Fibroblast of lung (primary cell): ENCODE measurements at places on chromosomes 5 and 9.

DNA sequence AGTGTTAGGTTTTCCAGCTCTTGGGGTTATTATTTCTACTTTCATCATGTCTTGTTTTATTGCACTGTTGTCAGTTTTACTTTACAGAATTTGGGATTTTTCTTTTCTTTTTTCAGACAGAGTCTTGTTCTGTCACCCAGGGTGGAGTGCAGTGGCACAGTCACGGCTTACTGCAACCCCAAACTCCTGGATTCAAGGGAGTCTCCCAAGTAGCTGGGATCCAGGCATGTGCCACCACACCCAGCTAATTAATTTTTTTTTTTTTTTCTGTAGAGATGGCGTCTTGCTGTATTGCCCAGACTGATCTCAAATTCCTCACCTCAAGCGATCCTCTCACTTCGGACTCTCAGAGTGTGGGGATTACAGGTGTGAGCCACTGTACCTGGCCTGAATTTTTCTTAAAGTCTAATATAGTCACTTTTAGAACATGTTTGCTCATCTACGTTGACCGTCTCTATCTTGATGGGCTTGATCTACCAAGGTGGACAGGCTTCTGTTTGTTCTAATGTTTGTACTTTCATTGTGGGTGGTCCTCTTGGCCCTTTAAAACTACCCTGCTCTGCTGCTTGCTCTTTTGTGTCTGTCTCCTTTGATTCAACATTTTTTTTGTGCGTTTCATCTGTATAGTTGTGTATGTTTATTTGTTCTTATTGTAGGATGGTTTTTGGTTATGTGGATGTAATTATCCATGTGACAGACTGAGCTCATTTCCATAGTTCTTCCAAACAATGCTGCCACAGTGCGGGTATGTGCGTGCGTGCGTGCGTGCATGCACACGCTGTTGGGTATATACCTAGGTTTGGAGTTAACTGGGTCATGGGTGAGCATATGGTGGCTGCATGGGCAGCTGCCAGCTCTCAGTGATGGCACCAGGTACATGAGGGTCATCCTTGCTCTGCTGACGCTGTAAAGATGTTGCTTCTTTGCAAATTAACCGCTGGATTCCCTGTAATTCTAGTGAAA, 18.1 kb downstream of the PRRC2B start:
- DNase-seq: no peak

DNA sequence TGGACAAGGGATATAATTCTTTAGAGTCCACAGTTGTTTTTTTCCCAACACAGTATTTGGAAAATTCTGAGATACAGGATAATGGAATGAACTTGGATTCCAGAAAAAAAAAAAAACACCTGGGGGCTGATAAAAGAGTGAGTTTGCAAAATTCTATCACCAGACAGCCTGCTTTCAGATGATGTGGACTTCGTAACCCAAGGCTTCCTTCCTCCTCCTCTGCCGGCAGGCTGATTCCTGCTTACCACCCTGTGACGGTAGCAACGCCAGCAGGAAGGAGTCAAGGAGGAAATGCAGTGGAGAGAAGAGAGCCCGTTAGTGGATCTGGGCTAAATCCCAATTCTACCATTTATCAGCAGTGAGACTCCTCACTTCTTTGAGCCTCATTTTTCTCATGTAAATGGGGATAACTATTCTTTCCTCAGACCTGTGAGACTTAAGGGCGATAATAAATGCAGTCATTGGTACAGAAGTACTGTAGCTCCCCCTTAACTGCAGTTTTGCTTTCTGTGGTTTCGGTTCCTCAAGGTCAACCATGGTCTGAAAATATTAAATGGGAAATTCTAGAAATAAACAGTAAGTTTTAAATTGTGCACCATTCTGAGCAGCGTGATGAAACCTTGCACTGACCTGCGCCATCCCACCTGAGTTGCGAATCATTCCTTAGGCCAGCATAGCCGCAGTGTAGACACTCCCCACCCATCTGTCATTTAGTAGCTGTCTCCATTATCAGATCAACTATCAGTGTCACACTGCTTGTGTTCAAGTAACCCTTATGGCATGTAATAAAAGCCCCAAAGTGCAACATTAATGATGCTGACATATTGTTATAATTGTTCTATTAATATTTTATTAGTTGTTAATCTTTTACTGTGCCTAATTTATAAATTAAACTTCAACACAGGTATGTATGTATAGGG, 71.4 kb downstream of the DCP2 start:
- DNase-seq: no peak

- peak; percentile 89 for DNase-seq
These were observed 30.4 kb downstream of the GADD45G start for GRCh38 chr9:89634995-89635742.

GRCh38 chr5:151196556-151197290, 27.2 kb downstream of the CCDC69 start:
- no peak for DNase-seq

DNA sequence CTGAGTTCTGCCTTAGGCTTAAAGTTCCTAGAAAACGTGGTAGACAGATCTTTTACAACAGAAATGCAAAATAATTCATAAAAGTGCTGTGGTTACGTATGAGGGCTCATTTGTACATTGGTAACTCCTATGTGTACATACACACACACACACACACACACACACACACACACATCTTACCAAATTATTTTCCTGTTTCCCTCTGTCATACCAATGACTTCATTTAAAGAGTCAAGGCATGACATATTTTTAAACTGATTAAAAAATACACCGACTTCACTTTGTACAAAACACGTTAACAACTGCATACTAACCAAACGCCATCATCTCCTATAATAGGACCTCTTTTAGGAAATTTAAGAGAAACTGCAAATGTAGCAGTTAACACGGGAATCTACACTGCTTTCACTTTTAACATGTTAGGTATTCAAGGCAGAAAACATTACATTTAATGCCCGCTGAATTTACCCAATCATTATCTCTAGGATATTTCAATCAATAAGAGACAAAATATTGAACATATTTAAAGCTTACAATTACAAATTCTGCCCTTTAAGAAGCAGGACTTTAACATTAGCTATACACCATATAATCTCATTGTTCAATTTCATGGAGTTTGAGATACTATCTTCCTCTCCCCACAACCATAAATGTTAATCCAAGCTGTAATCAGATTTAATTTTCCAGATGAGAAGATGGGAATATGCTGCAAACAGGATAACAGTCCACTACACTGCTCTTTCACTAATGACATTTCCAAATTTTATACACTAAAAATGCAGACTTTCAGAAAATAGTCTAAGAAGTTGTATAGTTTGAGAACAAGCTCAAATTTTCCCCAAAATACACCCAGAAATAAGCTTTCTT, 133.1 kb downstream of the DENND1A start:
- no peak for DNase-seq

DNA sequence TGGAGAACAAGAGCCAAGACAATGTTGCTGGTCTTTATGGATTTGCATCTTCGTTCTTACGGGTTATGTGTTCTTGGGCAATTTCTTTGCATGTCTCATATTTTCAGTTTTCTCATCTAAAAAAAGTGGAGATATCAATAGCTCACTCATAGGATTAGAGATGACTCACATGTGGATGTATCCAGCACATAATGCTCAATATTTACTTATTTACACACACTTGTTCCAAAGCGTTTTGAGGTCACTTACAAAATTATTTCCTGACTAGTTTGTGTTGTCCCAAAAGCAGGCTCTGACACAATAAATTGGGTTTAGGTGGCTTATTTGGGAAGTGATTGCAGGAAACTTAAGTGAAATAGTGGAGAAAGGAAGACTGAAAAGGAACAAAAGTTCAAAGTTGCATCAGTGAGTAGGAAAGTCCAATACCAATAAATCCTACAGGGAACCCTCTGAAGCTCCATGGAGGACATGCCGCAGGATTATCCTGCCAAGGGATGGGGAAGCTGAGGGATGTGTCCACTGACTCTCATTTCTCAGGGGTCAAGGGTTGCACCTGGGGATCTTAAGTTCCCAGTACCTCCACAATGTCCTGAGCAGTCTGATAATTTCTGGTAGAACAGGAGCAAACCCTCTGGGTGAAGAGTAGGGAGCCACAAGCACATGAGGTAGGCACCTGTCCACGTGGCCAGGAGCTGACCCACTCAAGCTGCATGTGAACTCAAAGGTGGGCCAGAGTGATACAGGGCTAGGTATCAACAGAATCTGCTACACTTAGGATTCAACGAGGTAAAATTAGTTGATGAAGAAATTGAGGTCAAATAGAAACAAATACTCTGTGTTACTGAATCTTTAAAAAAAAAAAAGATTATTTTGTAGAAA, 37.4 kb upstream of the SLC44A1 start:
- DNase-seq: peak; percentile 76

DNA sequence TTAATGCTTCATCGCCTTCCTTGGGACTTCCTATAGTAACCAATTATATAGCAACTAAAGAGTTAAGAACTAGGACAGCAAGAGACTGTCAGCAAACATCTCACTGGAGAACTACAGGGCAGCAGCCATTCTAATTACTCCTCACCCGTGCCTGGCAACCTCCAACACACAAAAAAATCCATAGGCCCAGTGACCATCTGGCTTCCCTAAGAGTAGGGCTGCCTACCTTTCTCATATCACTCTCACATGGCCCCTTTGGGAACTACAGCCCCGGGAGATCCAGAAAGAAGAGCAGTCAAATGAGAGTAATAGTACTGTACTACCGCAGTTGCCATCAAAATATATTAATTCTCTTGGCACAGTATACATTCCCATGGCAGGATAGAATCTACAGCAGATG, 5.7 kb downstream of the DCAF10 start:
- DNase-seq: no peak

DNA sequence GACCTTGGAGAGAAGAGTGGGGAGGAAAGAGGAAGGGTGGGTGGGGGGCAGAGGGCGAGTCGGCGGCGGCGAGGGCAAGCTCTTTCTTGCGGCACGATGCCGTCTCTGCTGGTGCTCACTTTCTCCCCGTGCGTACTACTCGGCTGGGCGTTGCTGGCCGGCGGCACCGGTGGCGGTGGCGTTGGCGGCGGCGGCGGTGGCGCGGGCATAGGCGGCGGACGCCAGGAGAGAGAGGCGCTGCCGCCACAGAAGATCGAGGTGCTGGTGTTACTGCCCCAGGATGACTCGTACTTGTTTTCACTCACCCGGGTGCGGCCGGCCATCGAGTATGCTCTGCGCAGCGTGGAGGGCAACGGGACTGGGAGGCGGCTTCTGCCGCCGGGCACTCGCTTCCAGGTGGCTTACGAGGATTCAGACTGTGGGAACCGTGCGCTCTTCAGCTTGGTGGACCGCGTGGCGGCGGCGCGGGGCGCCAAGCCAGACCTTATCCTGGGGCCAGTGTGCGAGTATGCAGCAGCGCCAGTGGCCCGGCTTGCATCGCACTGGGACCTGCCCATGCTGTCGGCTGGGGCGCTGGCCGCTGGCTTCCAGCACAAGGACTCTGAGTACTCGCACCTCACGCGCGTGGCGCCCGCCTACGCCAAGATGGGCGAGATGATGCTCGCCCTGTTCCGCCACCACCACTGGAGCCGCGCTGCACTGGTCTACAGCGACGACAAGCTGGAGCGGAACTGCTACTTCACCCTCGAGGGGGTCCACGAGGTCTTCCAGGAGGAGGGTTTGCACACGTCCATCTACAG, 760 bp downstream of the NPR3 start:
- DNase-seq: peak; percentile 47

DNA sequence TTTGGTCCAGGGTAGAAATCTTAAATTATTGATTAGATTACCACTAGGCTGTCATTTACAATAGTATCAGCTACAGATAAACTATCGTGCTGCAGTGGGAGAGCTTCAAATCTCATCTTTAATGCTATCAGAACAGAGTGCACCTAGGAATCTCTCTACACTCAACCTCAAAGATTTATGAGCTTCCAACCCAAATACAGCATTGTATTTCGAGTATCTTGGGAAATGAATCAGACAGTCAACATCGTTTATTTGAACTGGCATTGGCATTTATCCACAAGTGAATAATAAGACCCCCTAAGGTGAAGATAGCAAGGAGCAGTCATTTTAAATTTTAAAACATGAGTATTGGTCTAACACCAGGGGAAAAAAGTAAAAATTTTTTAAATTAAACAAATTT, 1203.2 kb downstream of the CDH12 start:
- no peak for DNase-seq

DNA sequence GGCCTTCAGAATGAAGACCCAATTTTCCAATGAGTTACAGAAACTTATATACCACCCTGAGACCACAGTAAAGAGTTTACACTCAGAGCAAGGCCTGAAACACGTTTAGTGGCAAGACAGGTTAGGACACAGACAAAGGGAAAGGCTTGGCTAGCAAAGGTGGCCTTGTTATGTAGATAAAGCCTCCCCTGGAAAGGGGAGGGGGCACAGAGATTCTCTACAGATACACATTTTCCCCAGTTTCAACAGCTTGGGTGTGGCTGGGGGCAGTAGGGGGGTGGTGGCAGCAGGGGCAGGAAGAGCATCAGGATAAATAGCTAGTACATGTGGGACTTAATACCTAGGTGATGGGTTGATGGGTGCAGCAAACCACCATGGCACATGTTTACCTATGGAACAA, 51.9 kb upstream of the PPP1R2B start:
- no peak for DNase-seq

DNA sequence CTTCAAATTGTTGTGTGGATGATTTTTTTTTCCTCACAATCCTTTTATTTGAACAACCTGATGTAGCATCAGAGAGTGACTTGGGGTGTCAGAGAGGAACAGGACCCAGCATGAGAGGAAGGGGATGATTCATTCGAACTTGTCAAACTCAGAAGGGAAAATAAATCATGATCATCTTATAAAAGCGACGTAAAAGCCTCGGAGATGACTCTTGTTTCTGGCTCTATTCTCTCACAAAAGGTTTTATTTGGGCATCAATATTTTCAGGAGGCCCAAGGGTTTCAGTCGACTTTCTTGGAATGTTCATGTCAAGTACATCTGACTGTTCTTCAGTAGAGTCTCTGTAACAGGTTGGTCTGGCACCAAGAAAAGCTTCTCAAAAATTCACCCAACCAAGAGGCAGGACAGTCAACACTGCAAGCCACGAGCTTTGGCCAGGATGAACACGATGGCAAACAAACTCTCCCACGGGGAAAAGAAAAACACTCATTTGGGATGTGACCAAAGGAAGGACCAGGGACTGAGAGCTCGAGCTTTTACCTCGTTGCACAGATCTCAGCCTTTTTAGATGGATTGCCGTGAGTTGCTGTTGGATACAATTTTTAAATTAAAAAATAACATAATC, 55.1 kb downstream of the ANKH start:
- DNase-seq: peak; percentile 31

DNA sequence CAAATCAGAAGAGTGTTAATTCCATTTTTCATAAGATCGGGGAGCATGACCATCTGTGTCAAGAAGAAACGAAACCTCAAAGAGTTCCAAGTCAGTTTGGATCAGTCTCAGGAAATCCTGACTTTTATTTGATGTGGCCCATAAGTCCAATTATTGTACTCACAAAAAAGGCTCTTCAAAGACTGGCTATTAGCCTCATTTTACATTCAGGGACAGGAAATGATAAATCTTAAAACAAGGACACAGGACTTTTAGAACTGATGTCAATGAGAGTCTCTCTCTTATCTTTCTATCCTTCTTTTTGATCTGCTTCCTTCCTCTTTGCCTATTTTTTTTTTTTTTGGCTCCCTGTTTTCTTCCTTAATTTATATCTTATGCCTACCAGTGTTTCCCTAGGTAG, 43.7 kb upstream of the SHOC1 start:
- no peak for DNase-seq
